ENCODE measurements at places on chromosomes 6 and 20. TPM values are rescaled to one million over a fixed set of nuclear protein-coding genes. Genes with fewer than 3 reads are reported as not detected.

The ZNF165 gene
- 0.77 TPM for total RNA-seq

- no peak overlapping the region for H3K4me3 ChIP-seq
- no peak overlapping the region for H3K27ac ChIP-seq
- H3K36me3 ChIP-seq, result no peaks in the 10 kb centered on the region
- H3K27me3 ChIP-seq, result no peaks in the 10 kb centered on the region
- no peaks in the 10 kb centered on the region for H3K4me1 ChIP-seq
These were observed 102.3 kb upstream of the CCN2 start for GRCh38 chr6:132053511-132053910.

- DNase-seq, result no peak
- H3K4me1 ChIP-seq, result peaks cover 18% of the 10 kb centered on the region
- no peak overlapping the region for H3K4me3 ChIP-seq
- no peaks in the 10 kb centered on the region for H3K27me3 ChIP-seq
- H3K36me3 ChIP-seq, result no peaks in the 10 kb centered on the region
- H3K27ac ChIP-seq, result no peak overlapping the region
These were observed 821.1 kb upstream of the FLRT3 start for GRCh38 chr20:15158533-15158932.

- H3K27ac ChIP-seq, result no peak overlapping the region
- no peaks in the 10 kb centered on the region for H3K27me3 ChIP-seq
- DNase-seq, result no peak
These were observed 87.5 kb downstream of the DACT2 start for GRCh38 chr6:168232062-168232461.

The RIPPLY2 gene
- total RNA-seq, result not detected

The SLC18B1 gene
- total RNA-seq, result 9.1 TPM

GRCh38 chr6:11392778-11393507 is 144.6 kb upstream of the TMEM170B start:
- no peak overlapping the region for H3K27ac ChIP-seq
- H3K27me3 ChIP-seq, result peaks cover 3% of the 10 kb centered on the region
- H3K4me3 ChIP-seq, result no peak overlapping the region
- no peak for DNase-seq

The SLC9A8 gene
- 23.1 TPM for total RNA-seq

DNA sequence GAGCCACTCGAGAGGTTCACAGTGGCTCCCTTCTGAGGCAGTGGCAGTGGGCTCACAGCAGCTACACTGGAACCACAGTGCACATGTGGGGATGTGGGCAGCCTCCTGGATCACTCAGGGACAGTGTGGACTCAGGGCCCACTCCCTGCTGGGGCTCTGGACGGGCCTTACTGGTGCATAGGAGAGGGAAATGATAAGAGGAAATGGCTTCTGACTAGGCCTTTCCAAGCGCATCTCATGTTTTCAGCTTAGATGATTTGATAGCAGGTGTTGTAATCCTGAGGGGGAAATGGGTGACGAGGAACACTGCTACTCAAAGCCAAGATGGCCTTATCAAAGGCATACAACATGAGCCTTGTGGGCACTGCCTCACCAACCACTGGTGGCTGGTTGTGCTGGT is 44.0 kb downstream of the PANK2 start:
- DNase-seq, result no peak
- H3K36me3 ChIP-seq, result peaks cover 21% of the 10 kb centered on the region
- peak overlapping the region; percentile 4 for H3K4me3 ChIP-seq

The FERMT1 gene
- total RNA-seq, result not detected

- peaks cover 4% of the 10 kb centered on the region for H3K4me1 ChIP-seq
- DNase-seq, result no peak
- H3K27ac ChIP-seq, result no peak overlapping the region
- H3K36me3 ChIP-seq, result no peaks in the 10 kb centered on the region
- no peak overlapping the region for H3K4me3 ChIP-seq
- peaks cover 12% of the 10 kb centered on the region for H3K27me3 ChIP-seq
These were observed 125.3 kb upstream of the SPACA1 start for GRCh38 chr6:87922196-87922946.

GRCh38 chr6:166474721-166475565 is 92.2 kb upstream of the MPC1 start:
- H3K4me1 ChIP-seq, result no peaks in the 10 kb centered on the region
- no peak overlapping the region for H3K4me3 ChIP-seq
- no peaks in the 10 kb centered on the region for H3K27me3 ChIP-seq
- no peaks in the 10 kb centered on the region for H3K36me3 ChIP-seq
- H3K27ac ChIP-seq, result no peak overlapping the region

GRCh38 chr6:99879431-99879830 is 114.6 kb downstream of the MCHR2 start:
- no peak overlapping the region for H3K4me3 ChIP-seq
- no peak overlapping the region for H3K27ac ChIP-seq
- no peaks in the 10 kb centered on the region for H3K36me3 ChIP-seq
- H3K27me3 ChIP-seq, result peaks cover 7% of the 10 kb centered on the region
- H3K4me1 ChIP-seq, result no peaks in the 10 kb centered on the region

DNA sequence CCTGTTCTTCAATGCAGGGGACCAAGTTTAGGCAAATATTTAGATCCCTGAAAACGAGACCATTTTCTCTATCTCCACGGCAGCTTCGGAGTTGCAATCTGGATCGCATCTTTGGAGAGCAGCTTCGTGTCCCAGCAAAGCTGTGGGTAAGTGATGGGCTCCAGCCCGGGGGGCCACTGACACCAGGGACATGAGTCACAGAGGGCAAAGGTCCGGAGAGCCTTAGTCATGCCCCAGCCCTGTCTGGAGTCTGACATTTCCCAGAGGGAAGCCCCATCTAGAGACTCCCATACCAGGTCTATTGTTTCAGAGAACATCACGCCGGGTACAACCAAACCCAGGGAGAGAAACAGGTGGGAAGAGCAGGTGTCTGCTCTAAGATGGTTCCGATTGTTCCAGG is 95.9 kb downstream of the NFATC2 start:
- H3K4me3 ChIP-seq, result no peak overlapping the region
- H3K36me3 ChIP-seq, result peaks cover 54% of the 10 kb centered on the region
- DNase-seq, result no peak
- no peak overlapping the region for H3K27ac ChIP-seq
- no peaks in the 10 kb centered on the region for H3K27me3 ChIP-seq
- H3K4me1 ChIP-seq, result peaks cover 18% of the 10 kb centered on the region

DNA sequence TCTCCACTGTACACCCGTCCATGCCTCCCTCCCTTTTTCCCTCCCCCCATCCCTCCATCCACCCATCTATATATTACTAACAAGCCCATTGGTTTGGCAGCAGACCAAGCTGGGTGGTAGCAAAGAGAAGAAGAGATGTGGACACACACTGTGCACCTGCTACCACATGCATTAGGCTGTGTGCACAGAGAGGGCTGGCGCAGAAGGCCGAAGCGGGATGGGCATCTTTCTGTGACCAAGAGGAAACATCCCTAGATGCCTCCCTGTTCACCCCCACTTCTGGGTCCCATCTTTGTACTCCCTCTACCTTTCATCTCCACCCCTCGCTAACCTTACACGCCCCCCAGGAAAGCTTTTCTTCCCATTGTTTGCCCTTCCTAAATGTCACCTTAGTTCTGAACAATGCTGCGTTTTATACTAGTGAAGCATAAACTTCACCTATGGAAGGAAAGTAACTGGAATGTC is 64.9 kb upstream of the AFDN start:
- no peaks in the 10 kb centered on the region for H3K36me3 ChIP-seq
- DNase-seq, result no peak
- no peaks in the 10 kb centered on the region for H3K27me3 ChIP-seq
- no peaks in the 10 kb centered on the region for H3K4me1 ChIP-seq
- no peak overlapping the region for H3K27ac ChIP-seq
- H3K4me3 ChIP-seq, result no peak overlapping the region

- no peaks in the 10 kb centered on the region for H3K27me3 ChIP-seq
- no peak overlapping the region for H3K4me3 ChIP-seq
- no peak for DNase-seq
- no peak overlapping the region for H3K27ac ChIP-seq
- no peaks in the 10 kb centered on the region for H3K4me1 ChIP-seq
These were observed 6.0 kb downstream of the SRC start for GRCh38 chr20:37351689-37352607.

DNA sequence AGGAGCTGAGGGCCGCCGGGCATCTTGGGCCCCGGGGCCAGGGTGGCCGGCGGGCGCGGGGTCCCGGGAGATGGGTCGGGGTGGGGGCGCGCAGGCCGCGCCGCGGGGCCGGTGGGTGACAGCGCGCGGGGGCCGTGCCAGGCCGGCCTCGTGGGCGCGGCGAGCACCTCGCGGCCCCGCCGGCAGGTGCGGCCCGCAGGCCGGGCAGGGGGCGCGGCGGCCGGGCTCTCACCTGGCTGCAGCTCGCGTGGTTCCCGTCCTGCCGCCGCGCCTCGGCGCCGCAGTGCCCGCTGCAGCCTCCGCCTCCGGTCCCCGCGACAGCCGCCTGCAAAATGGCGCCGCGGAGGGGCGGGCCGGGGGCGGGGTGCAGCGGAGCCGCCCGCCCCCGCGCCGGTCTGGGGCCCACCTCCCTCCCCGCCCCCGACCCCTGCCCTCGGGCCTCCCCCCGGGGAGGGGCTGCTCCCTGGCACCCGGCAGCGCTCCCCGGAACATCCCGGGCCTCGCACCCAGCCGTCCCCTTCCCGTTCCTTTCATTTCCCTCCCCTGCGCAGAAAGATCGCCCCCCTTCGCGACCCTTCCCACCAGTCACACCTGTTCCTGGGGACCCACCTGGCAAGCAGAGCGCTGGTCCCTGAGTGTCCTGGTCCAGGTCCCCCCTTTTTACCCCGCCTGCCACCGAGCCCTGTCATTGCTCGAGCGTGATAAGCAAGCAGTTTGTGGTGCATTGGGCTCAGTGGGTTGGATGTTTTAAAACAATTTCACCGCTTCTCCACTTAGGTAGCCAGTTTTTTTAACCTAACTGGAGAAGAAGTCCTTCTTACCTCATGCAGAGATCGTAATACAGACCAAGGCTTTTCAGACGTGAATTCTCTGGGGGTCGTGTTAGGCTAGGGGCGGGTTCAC is at the start of gene SLC23A2:
Gene SLC23A2, minus strand, starts transcription at position 337 of the 903 bp plus-strand sequence. CDS start 68,948 bp downstream, outside the sequence.
- peaks cover 3% of the 10 kb centered on the region for H3K36me3 ChIP-seq
- H3K27me3 ChIP-seq, result peaks cover 7% of the 10 kb centered on the region
- peak within 1 kb of the TSS; percentile 97 for H3K4me3 ChIP-seq
- peaks cover 40% of the 10 kb centered on the region for H3K4me1 ChIP-seq

GRCh38 chr6:136337606-136338005 is 48.0 kb upstream of the BCLAF1 start:
- no peak overlapping the region for H3K27ac ChIP-seq
- no peaks in the 10 kb centered on the region for H3K36me3 ChIP-seq
- H3K4me3 ChIP-seq, result no peak overlapping the region
- no peak for DNase-seq

The MSH5 gene
- total RNA-seq, result 56.1 TPM

- H3K36me3 ChIP-seq, result no peaks in the 10 kb centered on the region
- H3K27me3 ChIP-seq, result no peaks in the 10 kb centered on the region
- no peak overlapping the region for H3K27ac ChIP-seq
- H3K4me3 ChIP-seq, result no peak overlapping the region
- peaks cover 7% of the 10 kb centered on the region for H3K4me1 ChIP-seq
These were observed 81.7 kb upstream of the NFATC2 start for GRCh38 chr20:51624157-51624731.

GRCh38 chr6:169798764-169799473 is 47.5 kb downstream of the ERMARD start:
- no peak overlapping the region for H3K4me3 ChIP-seq
- peaks cover 12% of the 10 kb centered on the region for H3K4me1 ChIP-seq
- H3K27me3 ChIP-seq, result peaks cover 60% of the 10 kb centered on the region
- no peak overlapping the region for H3K27ac ChIP-seq
- no peaks in the 10 kb centered on the region for H3K36me3 ChIP-seq

All from activated CD4-positive, alpha-beta T cell treated with anti-CD3 and anti-CD28 coated beads, Interleukin-2, amount 10 ng/mL, durations not matched to agents 7 days and 5 days (primary cell).